ENCODE measurements at places on chromosomes 2 and 18. TPM values are rescaled to one million over a fixed set of nuclear protein-coding genes. Genes with fewer than 3 reads are reported as not detected.

DNA sequence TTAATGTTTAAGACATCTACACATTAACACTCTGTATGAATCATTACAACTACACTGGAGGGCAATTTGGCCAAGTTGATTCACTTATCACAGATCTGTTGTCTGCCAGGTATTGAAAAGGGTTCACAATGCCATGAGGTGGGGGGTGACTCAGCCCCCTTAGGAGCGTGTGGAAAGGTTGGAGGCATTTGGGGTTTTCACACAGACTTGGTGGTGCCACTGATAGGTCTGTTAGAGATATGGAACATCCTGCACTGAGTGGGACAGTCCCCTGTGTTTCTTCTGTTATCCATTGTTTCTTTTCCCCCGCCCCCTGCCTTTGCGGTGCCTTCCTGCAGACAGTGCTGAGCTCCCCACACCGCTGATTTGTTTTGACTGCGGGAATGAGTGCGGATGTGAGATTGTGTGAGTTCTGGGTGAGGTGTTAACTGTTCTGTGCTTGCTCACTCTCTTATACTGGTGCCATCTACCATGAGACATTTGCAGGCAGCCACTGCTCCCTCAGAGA lies 9.3 kb upstream of the TSN start:
- no peak for DNase-seq

FSHR gene
- total RNA-seq = 0.38 TPM

TRIB2 gene
- 28.6 TPM for total RNA-seq

DNA sequence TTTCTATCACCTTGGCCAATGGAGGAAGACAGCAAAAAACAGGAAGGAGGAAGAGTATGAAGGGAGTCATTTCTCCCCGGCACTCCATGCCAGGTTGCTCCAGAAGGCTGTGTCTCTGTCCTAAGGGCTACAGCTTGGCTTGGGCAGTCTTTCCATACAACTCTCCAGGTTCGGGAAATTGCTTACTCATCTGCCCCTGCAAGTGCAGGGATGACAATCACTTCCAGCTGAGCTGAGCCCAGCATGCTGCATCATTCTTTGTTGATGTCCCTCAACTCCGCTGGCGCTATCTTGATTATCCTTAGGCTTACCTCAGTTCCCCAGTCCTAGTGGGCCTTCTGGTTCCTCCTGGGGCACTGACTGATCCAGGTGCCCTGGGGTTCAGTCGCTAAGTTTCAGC lies 86.9 kb upstream of the COPS8 start:
- peak; percentile 26 for DNase-seq

DNA sequence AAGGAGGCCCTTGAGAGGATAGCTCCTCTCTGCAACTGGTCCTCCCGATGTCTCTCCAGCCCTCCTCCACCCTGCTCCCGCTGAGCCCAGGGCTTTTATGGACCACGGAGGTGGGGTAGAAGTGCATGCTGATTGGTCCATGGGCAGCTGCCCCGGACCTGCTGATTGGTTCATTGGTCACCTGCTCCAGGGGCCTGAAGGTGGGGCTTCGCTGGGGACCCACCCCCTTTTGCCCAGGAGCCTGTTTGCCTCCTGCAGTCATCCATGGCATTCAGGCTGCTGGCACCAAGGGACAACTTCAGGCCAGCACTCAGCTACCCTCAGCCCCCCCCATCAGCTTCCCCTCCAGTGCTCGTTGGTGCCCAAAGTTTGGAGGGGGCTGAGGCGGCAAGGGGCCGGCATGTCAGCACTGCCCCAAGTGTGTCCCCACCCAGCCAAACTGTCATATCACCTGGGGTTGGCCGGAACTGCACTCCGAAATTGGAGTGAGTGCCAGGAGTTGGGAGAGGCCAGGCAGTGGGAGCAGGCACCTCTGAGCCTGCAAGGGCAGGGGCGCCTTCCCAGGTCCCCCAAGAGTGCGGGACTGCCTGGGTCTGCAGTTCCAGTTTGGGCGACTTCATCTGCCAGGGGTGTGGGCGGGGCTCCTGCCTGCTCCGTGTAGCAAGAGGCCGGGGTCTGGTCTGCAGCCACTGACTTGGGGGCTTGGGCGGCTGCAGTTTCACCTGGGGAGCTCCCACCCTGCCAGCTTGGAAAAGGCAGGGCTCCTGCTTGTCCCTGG lies 288.9 kb downstream of the RDH14 start:
- DNase-seq = no peak

DNA sequence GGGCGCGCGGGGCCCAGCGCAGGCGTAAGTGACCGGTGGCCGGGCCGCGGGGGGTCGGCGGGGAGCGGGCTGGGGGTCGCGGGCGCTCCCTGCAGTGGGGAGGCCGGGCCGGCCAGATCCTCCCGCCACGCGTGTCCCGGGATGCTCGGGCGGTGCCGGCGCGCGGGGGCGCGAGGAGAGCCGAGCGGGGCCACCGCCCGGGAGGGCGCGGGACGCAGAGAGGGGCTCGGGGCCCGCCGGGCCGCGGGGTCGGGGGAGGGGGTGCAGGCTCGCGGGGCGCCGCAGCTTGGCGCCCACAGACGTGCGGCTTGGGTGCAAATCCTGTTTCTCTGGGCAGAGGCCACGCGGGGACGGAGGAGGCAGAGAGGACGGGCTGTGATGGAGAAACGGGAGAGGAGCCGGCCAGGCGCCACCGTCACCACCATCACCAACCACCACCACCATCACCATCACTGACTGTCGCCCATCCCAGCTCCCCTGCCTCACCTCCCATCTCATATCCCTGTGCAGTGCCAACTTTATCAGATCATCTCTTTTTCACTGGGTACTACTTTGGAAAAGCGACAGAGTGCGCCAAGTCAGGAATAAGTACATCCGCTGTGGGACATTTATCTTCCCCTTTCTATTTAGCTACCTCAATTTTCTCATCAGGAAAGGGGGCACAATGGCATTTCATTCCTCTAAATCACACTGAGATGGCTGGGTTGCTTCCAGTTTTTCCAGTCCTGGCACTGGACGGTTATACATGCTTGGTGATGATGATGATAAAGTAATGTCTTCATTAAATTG lies 97.2 kb upstream of the GPR45 start:
- DNase-seq = no peak

DNA sequence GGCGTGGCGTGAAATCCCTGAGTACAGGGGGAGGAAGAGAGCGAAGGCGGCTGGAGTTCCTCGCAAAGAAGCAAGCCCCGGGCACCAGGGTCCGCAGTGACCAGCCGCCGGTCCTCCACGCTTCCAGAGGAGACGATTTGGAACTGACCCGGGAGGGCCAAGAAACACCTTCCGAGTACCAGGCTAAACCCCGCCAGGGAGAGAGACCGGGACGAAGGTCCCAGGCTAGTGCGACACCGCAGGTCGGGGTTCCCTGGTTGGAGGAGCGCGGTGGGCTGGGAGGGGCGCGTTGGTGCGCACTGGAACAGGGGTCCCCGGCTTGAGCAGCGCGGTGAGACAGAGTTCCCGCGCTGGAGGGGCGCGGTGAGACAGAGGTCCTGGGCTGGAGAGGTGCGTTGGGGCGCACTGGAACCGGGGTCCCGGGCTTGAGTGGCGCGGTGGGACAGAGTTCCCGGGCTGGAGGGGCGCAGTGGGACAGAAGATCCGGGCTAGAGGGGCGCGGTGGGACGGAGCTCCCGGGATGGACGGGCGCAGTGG lies 901 bp downstream of the WDFY1 start:
- DNase-seq = no peak

- DNase-seq = peak; percentile 35
These were observed 2.1 kb downstream of the PDIA6 start for GRCh38 chr2:10810202-10811161.

NEB gene
- 0.94 TPM for total RNA-seq

- DNase-seq = no peak
These were observed 1076.5 kb upstream of the ZEB2 start for GRCh38 chr2:145596416-145596815.

- DNase-seq = peak; percentile 47
These were observed 140.4 kb downstream of the CDH2 start for GRCh38 chr18:28036488-28036887.

DNA sequence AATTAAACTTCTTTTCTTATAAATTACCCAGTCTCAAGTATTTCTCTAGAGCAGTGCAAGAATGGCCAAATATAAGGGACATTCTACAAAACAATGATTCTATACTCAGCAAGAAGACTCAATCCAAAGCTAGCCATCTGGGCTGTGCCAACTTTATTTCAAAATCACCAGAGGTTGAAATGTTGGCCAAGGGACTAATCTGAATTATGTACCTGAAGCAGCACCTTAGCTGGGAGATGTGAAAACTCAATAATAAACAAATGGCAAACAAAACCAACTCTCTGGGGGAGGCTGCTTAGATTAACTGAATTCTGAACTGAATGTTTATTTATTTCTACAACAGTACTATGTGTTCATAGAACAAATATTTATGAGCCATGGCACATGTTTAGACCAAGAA lies 251.3 kb downstream of the RDH14 start:
- no peak for DNase-seq

DNA sequence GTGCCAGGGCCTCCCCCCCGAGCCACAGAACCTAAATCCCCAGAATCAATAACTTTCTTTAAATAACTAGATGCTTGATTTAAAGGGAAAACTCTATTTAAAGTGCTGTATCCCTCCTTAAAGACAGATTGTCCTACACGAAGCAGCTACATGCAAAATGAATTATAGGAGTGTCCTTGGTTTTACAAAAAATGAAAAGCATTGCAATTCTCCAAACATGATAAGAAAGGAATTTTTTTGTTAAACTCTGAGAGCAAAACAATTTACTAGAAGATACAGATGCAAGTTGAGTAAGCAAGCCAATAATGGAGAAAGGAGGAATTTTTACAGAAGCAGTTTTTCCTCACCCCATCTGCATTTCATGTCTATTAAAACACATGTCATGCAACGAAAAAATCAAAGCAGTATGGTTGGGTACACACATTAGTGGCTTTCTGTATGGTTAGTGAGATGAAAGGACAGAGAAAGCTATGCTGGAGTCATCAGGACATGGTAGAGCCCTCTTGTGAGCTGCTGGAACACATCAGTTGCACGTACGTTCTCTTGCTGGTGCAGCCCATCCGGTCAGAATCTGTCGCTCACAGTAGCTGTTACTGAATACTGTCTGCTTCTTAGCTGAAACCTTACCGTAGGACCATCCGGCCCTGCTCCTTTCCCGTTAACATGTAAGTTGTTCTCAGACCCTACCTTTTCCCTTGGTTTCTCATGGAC lies 25.9 kb upstream of the STEAP3 start:
- peak; percentile 30 for DNase-seq

GRCh38 chr2:51920509-51920908 lies 888.6 kb upstream of the NRXN1 start:
- no peak for DNase-seq

DNA sequence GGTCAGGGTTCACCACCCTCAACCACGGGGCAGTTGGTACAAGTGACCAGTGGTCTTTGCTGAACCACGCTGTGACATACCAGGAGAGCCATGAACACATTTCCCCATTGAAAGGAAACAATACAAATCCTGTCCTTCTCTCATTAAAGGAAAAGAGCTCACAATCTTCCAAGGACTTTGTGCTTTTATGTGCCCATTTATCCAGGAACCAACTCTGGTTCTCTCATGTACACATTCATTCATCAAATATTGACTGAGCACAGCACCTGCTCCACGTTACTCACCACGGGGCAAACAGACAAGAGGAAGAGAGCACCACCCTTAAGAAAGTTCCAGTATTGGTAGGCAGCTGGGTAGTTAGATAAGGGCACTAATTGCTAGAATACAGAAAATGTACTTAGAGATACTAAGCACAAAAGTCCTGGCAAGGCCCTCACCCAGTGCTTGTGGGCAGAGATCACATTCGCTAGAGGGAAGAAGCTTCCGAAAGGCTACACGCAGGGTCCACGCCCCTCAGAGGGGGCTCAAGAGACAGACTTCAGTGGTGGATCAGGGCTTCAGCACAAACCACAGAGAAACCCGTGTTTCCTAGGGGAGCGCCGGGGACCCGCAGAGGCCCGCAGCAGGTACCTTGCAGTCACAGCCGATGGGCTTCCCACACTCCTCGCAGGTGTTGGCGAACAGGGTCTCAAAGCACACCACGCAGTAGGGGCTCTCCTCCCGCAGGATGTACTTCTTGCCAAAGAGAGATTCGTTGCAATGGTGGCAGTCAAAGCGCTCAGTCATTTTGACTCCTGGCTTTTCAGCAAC lies 12.9 kb downstream of the FHL2 start:
- DNase-seq = no peak

GRCh38 chr2:58700591-58700990 lies 459.5 kb upstream of the FANCL start:
- DNase-seq = no peak

- peak; percentile 93 for DNase-seq
These were observed 96.7 kb upstream of the COL5A2 start for GRCh38 chr2:189276277-189276676.

DNA sequence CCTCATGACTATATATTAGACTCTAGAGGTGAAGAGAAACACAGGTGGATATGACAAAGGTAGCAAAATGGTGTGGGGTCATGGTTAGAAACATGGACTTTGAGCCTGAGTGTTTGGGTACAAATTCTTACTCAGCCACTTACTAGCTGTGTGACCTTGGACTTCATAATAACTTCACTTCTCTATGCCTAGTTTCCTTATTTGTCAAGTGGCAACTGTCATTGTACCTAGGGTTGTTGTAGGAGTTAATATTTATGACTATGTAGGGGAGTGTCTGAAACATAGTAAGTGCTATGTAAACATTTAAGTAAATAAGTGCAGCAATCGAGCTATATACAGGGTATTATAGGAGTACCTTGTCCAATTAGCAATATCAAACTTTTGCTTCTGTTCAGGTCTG lies 49.7 kb upstream of the RAPH1 start:
- no peak for DNase-seq

KATNAL2 gene
- total RNA-seq = 3.0 TPM

COX5B gene
- 213 TPM for total RNA-seq

DNA sequence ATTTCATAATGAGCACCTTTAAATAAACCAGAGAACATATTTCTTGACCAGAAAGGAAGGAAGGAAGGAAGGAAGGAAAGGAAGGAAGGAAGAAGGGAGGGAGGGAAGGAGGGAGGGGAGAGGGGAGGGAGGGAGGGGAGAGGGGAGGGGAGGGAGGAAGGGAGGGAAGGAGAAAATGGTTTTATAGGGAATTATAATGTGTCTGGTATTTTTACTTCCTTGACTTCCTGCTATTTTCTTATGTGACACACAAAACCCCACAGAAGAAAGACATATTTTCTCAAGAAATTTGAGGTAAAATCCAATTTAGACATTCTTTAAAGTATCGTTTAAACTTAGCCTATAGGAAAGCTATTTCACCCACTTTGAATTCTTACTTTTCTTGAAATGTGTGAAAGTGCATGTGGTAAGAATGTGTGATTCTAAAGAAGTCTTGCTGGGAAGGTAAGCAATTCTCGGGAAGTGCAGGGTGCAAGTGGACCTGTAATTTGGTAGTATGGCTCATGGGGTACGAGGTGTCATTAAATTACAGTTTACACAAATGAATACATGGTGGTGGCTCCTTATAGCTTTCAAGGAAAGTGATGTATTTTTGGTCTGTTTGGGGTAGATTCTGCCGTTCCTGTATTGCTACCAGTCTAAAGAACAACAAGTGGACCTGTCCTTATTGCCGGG lies 18.0 kb downstream of the RNF125 start:
- DNase-seq = no peak

ACTG2 gene
- 540 TPM for total RNA-seq

IL1B gene
- not detected for total RNA-seq

ARHGAP28 gene
- 15.5 TPM for total RNA-seq

MEP1B gene
- not detected for total RNA-seq

- no peak for DNase-seq
These were observed 89.0 kb downstream of the MARCHF4 start for GRCh38 chr2:216283038-216283900.
